ENCODE measurements at places on chromosomes 5 and 9.

DNA sequence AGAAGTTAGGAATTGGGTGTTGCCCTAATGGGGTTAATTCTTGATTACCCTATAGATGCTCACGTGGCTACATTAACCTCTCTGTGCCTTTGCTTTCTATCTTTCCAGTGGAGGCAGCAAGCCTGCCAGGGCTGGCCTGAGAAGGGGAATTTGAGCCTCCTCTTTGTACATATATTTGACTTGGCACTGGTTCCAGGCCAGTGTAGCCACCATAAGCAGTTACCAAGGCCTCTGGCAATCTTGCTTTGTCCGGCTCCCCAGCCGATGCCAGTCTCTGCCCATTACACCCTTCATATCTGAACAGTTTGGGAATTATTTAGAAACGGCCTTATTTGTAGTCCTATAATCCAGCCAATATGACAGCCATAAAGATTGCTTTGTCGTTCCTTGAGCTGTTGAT lies 58.6 kb upstream of the PPARGC1B start:
- DNase-seq: no peak

GRCh38 chr9:114507726-114508125 lies 2.5 kb upstream of the WHRN start:
- no peak for DNase-seq

- DNase-seq: no peak
Observed at GRCh38 chr9:109887079-109887478, 107.1 kb downstream of the PALM2AKAP2 start.

DNA sequence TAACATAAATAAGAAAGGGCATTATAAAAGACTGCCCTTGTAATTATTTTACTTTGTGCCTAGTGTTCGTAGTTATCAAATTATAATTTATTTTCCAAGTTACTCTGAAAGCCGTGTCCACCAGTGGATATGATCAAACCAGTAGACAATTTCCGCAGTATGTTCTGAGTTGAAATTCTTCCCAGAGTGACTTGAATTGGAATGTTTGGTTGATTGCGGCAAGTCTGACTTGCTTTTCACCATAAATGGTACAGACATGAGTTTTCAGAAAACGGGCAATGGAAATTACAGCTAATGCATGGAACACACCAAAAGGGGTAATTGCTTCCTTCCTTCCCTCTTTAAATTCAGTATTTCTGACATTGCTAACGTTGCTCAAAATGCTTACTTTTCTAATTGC lies 56.6 kb downstream of the CHSY3 start:
- no peak for DNase-seq

DNA sequence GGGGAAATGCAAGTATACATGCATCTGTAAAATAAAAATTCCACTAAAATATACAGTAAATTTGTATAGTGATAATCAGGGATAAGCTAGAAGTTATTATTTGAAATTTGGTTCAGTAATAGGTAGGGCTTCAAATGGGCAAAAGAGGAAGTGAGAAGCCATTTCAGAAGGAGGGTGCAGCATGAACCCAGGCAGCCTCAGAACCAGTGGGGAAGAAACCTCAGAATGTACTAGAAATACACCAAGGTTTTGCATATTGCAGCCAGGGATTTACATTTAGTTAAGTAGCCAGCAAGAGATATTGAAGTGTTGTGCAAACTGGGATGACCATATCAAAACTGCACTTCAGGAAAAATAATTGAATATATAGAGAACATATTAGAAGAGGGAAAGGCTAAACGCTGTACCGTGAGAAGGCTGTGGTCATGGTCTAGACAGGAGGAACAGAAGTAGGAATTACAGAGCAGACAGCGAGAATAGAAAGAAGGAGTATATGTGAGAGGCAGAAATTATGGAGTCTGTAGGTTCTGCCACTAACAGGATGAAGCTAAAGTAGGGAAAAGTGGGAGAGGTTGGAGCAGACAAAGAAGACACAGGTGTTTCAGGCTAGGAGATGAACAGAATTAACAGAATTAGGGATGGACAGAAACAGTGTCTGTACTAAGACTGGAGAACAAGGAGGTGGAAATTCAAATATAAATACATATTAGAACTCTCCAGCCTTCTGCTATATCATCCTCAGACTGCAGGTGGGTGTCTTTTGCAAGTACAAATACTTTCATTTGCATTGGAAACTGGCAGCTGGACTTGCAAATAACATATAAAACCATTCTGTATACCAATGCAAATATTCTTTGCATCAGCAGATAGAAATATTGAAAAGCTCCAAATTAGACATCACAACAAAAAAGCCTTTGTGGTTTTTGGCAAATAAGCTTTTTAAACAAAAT lies 335.6 kb downstream of the ZNF608 start:
- DNase-seq: no peak

GRCh38 chr9:134698587-134699342 lies 57.2 kb downstream of the COL5A1 start:
- no peak for DNase-seq

GRCh38 chr9:92729735-92730155 lies 34.9 kb downstream of the BICD2 start:
- DNase-seq: peak; percentile 51

GRCh38 chr5:130526708-130527107 lies 622.4 kb downstream of the CHSY3 start:
- DNase-seq: no peak
